H7 (cell line): ENCODE measurements at places on chromosomes 16 and 17. TPM values are rescaled to one million over a fixed set of nuclear protein-coding genes. Genes with fewer than 3 reads are reported as not detected.
A peak's percentile ranks its signal among the peaks of the same experiment; 100 is the strongest.

NTHL1 gene
- 104 and 108 TPM in 2 replicates for total RNA-seq

CES5A gene
- 0.18 TPM in 1 of 2 replicates, not detected in the other for total RNA-seq

GRCh38 chr17:42358434-42358833, 29.8 kb downstream of the STAT3 start:
- no peak for DNase-seq

DNA sequence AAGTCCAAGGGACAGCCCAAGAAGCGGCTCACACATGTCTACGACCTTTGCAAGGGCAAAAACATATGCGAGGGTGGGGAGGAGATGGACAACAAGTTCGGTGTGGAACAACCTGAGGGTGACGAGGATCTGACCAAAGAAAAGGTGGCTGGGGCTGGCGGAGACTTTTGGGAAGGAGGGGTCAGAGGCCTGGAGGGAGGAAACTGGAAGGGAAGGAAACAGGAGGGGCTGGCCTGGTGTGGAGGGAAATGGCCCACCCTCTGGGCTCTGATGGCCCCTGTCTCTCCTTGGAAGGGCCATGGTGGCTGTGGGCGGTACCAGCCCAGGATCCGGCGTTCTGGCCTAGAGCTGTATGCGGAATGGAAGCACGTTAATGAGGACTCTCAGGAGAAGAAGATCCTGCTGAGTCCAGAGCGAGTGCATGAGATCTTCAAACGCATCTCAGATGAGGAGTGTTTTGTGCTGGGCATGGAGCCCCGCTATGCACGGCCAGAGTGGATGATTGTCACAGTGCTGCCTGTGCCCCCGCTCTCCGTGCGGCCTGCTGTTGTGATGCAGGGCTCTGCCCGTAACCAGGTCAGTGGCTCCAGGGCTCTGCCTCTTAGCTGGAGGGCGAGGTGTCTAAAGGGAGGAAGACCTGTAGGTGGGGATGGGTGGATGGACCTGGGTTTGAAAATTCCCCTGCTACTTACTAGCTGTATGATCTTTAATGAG, 12.5 kb downstream of the POLR2A start:
- DNase-seq, result no peak

- DNase-seq, result no peak
Measured at GRCh38 chr17:31310886-31311285, 3.0 kb downstream of the EVI2B start.

DNA sequence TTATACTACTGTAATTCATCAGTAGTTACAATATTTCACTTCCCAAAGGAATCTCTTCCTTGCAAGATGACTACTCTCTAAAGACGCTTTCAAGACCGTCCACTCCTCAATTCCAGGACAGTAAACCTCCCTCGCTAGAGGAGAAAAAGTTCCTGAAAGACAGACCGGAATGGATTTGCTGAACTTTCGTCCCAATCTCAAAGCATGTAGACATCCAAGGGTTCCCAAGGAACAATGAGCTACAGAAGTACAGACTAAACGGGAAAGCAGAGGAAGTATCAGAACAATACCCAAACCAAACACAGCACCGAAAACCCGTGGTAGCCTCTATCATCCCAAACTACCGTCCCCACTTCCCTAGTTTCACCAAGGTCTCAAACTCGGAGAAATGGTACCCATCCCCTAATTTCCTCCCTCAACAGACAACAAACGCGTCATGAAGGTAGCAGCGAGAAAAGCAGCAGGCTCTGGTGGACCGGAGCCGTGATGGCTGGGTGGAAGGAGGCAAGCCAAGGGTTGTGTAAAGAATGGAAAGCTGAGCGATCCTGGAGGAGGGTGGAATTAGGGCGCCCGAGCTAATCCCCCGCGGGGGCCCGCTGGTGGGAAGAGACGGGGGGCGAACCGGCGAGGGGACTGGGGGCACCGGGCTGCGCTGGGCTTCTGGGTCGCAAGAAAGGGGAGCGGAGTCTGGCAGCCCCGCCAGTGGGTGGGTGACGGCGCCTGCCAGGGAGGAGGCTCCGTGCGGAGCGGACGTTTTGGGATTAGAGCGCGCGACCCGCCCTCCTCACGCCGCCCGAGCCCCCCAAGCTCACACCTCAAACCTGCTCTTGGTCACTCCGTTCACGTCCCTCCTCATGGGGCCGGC, 647 bp downstream of the FBXL20 start:
- DNase-seq, result no peak

DNA sequence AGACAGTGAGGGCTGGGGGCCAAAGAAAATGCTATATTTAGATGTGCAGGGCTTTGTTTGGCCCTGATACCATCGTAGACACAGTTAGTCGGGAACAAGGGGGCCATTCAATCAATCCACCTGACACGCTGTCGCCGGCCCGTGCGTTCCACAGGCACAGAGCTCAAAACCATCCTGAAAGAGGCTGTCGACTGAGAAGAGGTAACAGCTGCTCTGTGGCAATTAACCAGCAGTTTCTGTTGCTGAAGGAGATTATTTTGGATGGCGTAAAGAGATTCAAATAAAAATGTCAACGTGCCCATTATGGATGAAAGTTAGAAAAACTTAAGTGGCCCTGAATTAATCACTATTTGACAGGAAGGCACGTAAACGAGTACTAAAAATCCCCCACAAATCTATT, 276.2 kb upstream of the IRX5 start:
- no peak for DNase-seq

PIK3R6 gene
- 0.14 TPM in 1 of 2 replicates, not detected in the other for total RNA-seq

DNA sequence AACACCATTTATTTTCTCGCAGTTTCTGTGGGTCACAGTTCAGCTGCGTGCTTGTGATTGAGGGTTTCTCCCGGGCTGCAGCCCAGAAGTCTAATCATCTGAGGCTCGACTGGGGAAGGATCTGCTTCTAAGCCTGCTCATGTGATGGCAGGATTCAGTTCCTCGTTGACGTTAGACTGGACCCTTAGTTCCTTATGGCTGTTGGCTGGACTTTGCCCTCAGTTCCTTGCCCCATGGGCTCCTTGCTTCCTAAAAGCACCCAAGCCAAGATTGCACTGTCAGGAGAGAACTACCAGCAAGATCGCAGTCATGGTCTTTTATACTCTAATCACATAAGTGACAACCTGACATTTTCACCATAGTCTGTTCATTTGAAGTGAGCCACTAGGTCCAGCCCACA, 250.0 kb downstream of the PRKCA start:
- no peak for DNase-seq

GRCh38 chr17:78263063-78263735, 31.8 kb downstream of the TMEM235 start:
- peak; percentile 66 for DNase-seq

SLFN13 gene
- total RNA-seq, result 19.8 and 21.3 TPM in 2 replicates

FNDC8 gene
- 0.55 TPM in 1 of 2 replicates, not detected in the other for total RNA-seq

GRCh38 chr16:85636234-85636812, 23.2 kb downstream of the GSE1 start:
- DNase-seq, result no peak

SCN4A gene
- 4.8 and 6.8 TPM in 2 replicates for total RNA-seq

KRT25 gene
- total RNA-seq, result not detected in 2 replicates

GRCh38 chr16:57688987-57689761, 5.4 kb upstream of the DRC7 start:
- no peak for DNase-seq
